Fibroblast of skin of scalp (primary cell): ENCODE measurements at places on chromosomes 13 and 19.

DNA sequence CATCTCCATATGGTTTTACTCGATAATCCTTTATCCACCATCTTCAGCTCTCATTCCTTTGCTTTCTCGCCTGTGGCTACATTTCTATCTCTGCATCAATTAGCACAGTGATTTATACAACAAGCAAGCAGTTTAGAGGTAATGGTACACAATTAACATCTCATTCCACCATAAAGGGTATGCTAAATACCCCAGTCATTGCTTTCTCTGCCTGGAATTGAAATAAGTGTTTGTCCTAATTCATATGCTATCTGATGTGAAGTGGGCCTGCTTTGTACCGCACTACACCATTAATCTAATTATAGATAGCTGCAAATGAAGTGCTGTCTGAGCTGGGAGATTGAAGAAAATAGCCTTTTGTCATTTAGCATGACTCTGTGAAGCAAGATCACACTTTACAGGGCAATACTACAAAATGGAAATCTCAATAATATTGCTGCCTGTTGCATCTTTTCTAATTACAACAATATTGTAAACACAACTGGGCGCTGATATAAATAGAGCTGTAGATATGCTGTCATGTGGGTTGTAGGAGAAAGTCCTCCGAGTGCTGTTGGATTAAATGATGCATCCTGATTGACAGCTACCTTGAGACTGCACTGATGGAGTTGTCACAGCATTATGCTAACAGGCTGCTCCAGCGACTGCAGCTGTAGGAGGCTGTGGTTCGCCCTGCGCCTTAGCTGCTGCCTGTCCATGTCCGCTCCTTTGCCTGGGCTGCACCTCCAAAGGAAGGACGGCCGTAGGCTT is 78.2 kb downstream of the GGACT start:
- DNase-seq: no peak

DNA sequence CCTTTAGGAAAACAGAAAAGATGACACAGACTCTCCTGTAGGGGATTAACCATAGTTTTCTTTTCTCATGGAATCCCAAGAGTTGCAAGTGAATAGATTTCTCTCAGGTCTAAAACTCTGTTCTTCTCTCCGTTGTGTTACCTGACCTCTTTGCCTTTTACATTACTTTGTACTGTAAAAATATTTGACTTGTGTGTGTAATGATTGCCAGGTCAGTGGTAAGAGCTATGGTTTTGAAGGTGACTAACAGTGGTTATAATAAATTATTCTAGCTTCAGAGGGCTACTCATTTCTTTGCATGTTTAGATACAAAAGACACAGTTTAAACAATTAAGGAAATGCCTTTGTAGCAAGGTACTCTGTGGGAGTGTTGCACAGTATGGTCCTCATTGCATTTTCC is 23.0 kb upstream of the PSG2 start:
- DNase-seq: no peak

- no peak for DNase-seq
Measured at GRCh38 chr13:90773681-90774080, 573.8 kb upstream of the MIR17HG start.

GRCh38 chr19:1259206-1259875 is 9.8 kb upstream of the CIRBP start:
- peak; percentile 70 for DNase-seq

DNA sequence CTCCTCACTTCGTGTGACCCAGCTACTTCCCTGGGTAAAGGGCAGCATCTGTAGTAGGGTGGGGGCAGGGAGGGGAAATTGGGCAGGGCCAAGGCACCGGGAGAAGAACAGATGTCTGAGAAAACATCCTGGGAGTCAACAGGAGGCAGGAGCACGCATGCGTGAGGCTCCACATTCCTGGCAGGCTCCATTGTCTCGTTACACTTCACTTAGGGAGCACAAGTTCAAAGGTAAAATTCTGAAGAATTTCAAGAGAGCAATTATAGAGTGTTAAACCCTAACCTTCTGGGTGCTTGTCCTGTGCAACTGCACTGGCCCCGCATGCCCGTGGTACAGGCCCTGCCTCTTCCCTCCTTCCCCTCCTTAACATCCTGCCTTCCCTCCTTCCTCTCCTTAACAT is 79.6 kb upstream of the POMP start:
- no peak for DNase-seq

DNA sequence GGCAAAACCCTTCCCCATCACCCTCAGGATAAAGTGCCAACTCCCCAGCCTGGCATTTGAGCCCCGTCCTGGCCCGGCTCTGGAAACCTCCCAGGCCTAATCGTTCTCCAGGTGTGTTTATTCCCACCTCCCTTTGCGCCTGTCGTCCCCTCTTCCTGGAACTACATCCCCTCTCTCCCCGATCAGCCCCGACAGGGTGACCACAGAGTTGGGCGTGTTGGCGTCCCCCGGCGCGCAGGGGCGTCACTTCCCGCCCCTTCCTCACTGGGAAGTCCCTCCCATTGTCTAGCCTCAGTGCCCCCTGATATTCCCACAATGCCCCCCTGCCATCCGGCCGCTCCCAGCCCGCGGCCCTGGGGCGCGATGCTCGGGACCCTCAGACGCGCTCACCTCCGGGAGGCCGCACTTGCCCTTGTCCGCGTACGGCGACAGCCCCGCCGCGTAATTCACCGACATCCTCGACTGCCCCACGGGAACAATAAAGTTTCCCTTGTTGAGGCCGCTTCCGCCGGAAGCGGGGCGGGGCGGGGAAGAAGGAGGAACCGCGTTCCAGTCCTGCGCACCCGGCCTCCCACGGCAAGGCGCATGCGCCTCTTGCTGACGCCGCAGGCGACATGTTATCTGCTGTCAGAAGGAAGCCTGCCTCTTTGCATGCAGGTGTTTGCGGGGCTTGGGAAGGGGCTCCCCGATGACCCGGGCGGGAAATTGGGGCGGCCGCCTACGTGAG is at the start of the genes ANKRD24 and SIRT6:
Gene ANKRD24, plus strand, starts transcription at position 606 of the 727 bp plus-strand sequence. CDS start 3,737 bp downstream, outside the sequence.
Gene SIRT6, minus strand, starts transcription at position 480 of the 727 bp plus-strand sequence. Its CDS starts 24 bp downstream, at position 456.
- peak; percentile 96 for DNase-seq

- DNase-seq: peak; percentile 28
Measured at GRCh38 chr19:40304306-40304705, 19.2 kb upstream of the AKT2 start.

DNA sequence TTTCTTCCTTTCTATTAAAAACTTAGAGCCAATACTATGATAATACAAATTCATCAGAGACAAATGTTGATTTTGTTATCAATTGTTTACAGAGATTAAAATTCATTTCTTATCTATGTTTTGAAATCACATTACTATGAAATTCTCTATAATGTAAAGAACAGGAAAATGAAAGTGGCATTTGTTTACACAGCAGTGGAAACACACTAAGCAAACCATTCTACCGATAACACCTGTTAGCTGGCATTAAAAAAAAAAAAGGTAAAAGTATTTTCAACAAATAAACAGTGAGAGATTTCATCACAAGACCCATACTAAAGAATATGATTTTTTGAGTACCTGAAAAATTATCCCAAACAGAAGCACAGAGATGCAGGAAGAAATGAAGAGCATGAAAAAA is 4.8 kb upstream of the CCDC70 start:
- no peak for DNase-seq

GRCh38 chr13:58190577-58190976 is 559.0 kb downstream of the PCDH17 start:
- DNase-seq: no peak

DNA sequence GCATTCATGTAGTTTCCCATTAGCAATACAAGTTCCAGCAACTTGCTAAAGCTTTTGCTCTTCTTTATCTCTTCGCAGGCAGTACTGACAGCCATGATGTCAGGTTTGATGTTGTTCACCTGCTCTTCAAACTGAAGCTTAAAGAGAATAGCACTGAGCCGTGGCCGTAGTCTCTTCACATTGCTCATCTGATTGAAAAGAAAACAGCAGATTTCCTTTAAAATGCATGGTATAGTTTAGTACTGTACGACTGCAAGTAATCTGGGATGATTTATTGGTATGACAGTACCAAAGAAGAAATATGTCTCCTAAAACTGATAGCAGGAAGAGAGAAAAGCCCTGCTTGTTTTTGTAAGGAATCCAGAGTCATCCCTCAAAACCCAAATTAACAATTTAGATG is 284.4 kb downstream of the DIAPH3 start:
- DNase-seq: no peak

- DNase-seq: peak; percentile 35
Measured at GRCh38 chr13:20492641-20493040, 33.0 kb downstream of the CRYL1 start.

GRCh38 chr13:50200569-50200968 is 185.3 kb downstream of the KCNRG start:
- DNase-seq: no peak

- peak; percentile 51 for DNase-seq
Measured at GRCh38 chr13:104327211-104327610, 1261.0 kb upstream of the SLC10A2 start.

GRCh38 chr19:34432797-34433196 is 4.6 kb downstream of the UBA2 start:
- no peak for DNase-seq

- DNase-seq: peak; percentile 64
Measured at GRCh38 chr13:97390941-97391600, 42.9 kb upstream of the RAP2A start.

DNA sequence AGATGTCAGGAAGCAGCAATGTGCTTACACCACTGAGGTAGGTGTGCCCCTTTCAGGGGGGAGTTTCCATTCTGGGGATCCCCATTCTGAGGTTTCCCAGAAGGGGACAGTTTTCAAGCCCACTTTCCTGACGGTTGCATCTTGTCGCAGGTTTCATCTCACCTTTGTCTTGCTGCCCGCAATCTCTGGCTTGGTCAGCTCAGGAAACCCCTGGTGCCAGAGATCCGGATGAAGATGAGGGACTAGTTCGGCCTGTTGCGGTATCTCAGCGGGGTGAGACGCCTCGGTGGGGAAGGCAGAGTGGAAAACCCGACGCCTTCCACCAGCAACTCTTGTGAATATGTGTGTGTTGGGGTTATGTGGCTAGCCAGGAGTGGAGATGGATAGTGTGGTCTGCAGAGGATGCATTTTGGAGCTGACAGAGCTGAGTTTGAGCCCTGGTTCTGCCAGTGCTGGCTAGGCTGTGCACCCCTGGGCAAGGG is 13.1 kb downstream of the TNFSF9 start:
- no peak for DNase-seq

DNA sequence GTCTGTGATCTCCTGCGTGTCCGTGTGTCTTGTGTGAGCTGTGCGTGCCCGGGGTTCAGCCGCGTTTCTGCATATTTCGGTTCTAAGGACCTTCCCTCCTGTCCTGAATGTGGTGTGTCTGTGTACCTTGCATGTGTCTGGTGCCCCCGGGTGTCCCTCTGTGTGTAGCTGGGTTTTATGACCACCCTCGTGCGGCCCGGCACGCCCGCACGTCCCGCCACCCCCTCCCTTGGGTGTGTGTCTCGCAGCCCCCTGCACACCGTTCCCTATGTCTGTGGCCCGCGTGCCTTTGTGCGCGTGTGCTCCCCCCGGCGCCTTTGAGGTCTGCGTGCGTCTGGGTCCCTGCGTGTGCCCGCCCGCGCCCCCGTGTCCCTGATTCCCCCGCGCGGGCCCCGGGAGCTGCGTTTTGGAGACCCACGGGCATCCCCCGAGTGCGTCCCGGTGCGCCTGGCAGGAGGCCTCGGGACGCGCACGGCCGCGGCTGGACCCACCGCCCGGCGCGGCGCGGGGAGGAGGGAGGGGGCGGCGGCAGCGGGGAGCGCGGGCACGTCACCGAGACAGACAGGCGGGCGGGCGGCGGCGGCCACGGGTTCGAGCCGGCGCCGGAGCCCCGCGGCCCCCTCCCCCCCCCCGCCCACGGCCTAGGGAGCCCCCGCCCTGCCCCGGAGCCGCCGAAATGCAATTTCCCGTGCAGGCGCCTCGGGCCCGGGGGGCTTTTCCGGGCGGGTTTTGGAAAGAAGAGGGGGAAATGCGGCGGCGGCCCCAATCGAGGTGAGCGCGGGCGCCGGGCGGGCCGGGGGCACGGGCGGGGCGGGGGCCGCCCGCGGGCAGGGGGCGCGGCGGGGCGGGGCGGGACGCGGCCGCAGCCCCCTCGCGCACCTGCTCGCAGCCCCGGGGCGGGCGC is 12.0 kb upstream of the NANOS3 start:
- DNase-seq: no peak

DNA sequence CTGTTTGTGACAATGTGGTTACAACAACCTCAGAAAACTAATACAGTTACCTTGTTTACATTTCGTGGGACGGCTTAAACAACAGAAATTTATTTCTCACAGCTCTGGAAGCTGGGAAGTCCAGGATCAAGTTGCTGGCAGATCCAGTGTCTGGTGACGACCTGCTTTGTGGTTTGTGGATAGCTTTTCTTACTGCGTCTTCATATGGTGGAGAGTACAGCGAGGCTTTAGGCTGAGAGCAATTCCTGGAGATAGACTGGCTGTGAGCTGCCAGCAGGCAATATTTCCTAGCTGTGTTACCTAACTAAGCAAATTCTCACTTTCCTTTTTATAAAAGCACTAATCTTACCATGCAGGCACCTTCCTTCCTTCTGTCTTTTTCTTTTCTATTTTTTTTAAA is 1203.5 kb upstream of the PRR20A start:
- no peak for DNase-seq

DNA sequence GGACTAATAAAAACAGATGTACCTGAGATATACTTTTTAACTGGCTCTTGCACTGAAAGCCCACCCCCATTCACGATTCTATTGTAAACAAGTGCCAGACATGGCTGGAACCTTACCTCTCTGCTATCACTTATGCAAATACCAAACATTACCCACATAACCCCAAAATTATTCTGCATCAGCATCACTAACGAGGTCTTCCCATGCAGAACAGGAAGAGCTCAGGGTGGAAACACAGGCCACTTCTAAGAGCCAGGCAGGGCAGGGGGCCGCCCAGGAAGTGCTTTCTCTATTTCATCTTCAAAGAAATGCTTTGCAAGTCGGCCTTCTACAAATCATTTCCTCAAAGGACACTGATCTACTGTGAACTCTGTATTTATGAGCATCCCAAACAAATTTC is 7.3 kb downstream of the IRS2 start:
- no peak for DNase-seq

DNA sequence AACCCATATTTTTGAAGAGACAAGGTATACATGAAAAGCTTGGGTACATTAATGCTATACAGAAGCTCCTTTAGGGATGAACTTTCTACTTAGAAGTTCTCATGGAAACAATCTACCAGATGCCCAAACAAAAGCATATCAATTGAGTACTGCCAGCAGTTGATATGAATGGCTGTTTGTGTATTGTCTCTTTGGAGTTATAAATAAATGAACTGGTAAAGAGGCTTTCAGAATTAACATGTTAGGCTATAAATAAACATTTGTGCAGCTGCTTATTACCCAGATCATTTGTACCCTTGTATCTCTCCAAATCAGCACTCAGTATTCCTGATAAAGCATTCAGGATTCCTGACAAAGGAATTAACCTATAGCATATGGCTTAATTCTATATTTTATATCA is 418.9 kb downstream of the FGF14 start:
- no peak for DNase-seq

- peak; percentile 22 for DNase-seq
Measured at GRCh38 chr19:3176715-3177501, 1.7 kb upstream of the S1PR4 start.
